ENCODE measurements at places on chromosomes 5 and 9.

DNA sequence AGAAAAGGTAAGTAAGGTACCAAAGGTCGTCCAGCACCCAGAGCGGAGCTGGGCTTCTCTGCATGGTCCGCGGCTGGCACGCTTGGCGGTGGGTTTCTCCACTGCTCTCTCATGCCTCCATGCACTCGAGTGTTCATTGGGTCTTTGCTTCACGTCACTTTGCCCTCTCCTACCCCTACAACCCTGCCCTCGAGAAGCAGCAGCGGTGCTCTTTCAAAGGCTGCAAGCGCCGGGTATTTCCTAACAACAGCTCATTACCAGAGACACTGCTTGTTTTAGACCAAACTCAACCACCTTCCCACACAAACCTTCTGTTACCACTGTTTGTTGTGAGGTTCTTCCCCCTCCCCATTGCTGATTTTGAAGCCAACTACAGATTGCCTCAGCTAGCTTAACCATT is 21.5 kb upstream of the ZBTB34 start:
- no peak for DNase-seq

DNA sequence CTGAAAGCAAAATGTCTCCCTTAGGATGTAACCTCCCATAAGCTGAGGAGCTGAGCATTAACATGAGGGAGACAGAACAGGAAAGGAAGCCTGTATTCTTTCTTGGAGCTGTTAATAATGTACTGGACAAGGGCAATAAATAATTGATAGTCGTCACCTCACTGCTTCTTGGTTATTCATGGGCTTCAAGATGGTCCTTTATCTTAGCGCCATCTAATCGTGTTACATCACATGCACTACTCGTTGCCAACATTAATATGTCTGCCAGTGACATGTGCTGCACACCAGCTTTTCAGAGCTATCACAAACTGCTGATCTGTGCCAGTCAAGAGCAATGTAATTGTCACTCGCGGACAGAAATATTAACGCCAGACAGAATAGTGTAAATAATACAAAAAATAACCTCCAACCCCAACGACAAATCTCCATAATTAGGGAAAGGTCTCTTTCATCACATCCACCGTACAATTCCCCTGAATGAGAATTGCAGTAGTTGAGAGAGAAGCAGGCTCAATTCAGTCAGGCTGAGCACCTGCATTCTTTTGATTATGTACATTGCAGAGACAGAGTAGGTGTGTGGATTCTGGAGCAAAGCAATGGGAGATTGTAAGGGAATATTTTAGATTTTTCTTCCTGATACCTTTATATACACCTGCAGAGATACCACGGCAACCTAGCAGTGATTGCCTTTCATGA is 267.1 kb downstream of the SPATA31D1 start:
- DNase-seq: no peak

DNA sequence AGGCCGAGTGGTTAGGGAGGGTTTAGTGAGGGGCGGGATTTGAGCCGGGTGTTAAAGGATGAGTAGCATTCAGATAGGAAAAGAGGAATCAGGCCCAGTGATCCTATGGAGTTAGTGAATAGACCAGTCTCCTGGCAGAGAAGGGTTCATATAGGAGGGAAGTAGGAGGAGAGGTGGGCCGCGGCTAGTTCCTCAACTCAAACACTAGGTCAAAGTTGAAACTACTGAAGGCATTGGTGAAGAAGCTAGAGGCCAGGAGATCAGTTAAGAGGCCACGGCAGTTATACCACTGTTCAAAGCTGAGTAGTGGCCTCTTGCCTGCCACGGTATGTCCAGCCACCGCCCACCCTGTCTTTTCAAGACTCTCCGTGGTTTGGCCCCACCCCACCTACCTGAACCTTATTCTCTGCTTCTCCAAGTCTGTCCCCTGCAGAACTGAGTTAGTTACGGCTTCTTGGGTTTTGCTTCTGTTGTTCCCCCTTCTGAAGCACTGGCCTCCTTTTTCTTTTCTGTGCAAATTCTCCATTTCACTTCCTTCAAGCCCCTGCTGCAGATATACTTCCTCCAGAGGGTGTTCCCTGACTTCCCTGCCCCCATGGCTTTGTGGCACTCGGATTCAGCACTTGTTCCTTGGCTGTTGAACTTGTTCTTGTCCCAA is 1.8 kb downstream of the ZBTB34 start:
- no peak for DNase-seq

- DNase-seq: no peak
Observed at GRCh38 chr5:44382894-44383293, 6.3 kb downstream of the FGF10 start.

GRCh38 chr9:5892456-5893133 is 1.9 kb downstream of the MLANA start:
- no peak for DNase-seq
